ENCODE measurements at places on chromosomes 3 and 15.

- no peaks in the 10 kb centered on the region for H3K27me3 ChIP-seq
- H3K4me3 ChIP-seq, result no peak overlapping the region
- DNase-seq, result no peak
- H3K27ac ChIP-seq, result no peak overlapping the region
Measured at GRCh38 chr15:73330206-73331051, 38.3 kb downstream of the HCN4 start.

DNA sequence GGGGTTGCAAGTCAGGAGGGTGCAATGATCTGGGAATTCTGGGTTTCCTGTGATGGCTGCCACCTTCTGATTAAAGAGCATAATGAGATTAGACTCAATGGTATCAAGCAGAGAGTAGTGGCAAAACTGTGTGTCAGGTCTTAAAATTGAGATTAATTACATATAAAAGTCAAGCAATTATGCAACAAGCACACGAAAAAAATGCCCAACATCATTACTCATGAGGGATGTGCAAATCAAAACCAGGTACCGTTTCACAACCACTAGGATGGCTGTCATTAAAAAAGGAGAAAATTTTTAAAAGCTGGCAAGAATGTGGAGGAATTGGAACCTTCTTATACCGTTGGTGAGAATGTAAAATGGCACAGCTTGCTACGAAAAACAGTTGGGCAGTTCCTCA is 205.0 kb downstream of the OSBPL10 start:
- H3K27me3 ChIP-seq, result no peaks in the 10 kb centered on the region
- no peaks in the 10 kb centered on the region for H3K4me1 ChIP-seq
- H3K36me3 ChIP-seq, result no peaks in the 10 kb centered on the region
- H3K27ac ChIP-seq, result no peak overlapping the region
- DNase-seq, result no peak

GRCh38 chr3:180548050-180548449 is 53.9 kb upstream of the TTC14 start:
- DNase-seq, result no peak
- no peaks in the 10 kb centered on the region for H3K4me1 ChIP-seq
- H3K27ac ChIP-seq, result no peak overlapping the region

DNA sequence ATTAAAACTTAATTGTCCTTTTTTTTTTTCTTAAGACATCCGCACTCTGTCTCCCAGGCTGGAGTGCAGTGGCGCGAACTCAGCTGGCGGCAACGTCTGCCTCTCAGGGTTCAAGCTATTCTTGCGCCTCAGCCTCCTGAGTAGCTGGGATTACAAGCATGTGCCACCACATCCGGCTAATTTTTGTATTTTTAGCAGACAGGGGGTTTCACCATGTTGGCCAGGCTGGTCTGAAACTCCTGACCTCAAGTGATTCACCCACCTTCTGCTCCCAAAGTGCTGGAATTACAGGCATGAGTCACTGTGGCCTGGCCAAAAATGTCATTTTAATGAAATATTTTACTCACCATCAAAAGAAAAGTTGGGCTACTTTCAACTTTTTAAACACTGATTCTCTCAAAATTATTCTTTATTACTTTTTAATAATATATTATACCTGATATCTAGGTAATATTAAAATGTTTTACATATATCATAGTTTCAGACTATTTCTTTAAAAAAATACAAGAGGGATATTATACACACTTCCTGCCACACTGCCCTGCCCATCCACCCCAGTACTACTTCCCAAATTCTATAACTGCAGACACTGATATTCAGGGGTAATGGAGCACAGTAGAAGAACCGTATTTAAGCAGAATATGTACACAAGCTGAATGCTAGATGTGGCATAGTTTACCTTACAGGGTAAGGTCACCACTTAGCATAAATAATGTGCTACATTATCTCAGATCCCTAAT is 723.9 kb upstream of the ZNF385D start:
- H3K4me1 ChIP-seq, result no peaks in the 10 kb centered on the region
- no peak overlapping the region for H3K4me3 ChIP-seq
- DNase-seq, result no peak
- no peak overlapping the region for H3K27ac ChIP-seq
- H3K27me3 ChIP-seq, result no peaks in the 10 kb centered on the region

DNA sequence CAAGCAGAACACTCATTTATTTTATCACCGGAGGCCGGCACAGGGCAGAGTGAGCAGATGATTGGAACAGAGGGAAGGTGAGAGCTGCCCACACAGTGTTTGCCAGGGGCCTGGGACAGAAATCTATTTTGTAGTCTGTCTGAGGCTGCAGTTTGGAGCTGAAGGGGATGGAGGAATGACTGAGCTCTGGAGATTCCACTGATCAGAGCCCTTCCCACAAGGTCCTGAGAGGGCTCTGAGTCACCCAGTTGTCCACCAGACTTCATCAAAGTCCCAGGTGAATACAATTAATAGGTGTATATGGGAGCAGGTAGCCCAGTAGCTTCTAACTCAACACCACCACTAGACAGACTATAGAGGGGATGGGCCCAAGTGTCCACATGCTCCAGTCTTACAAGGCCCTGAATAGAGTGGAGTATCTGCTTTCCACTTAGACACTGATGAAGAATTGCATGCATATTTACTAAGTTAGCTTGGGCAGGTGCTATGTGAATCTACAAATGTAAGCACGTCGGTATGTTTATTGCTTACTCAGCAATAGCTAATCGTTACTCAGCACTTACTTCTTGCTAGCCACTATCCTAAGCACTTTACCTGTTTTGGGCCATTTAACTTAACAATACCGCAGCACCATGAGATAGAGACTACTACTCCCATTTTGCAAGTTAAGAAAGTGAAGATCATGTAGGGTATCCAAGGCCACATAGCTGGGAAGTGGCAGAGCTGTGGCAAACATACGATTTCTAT is 2.7 kb upstream of the STARD5 start:
- peaks cover 14% of the 10 kb centered on the region for H3K4me1 ChIP-seq
- H3K27ac ChIP-seq, result no peak overlapping the region
- H3K36me3 ChIP-seq, result no peaks in the 10 kb centered on the region
- no peak for DNase-seq
- no peak overlapping the region for H3K4me3 ChIP-seq
